ENCODE measurements at places on chromosomes 6 and 20. TPM values are rescaled to one million over a fixed set of nuclear protein-coding genes. Genes with fewer than 3 reads are reported as not detected.

DNA sequence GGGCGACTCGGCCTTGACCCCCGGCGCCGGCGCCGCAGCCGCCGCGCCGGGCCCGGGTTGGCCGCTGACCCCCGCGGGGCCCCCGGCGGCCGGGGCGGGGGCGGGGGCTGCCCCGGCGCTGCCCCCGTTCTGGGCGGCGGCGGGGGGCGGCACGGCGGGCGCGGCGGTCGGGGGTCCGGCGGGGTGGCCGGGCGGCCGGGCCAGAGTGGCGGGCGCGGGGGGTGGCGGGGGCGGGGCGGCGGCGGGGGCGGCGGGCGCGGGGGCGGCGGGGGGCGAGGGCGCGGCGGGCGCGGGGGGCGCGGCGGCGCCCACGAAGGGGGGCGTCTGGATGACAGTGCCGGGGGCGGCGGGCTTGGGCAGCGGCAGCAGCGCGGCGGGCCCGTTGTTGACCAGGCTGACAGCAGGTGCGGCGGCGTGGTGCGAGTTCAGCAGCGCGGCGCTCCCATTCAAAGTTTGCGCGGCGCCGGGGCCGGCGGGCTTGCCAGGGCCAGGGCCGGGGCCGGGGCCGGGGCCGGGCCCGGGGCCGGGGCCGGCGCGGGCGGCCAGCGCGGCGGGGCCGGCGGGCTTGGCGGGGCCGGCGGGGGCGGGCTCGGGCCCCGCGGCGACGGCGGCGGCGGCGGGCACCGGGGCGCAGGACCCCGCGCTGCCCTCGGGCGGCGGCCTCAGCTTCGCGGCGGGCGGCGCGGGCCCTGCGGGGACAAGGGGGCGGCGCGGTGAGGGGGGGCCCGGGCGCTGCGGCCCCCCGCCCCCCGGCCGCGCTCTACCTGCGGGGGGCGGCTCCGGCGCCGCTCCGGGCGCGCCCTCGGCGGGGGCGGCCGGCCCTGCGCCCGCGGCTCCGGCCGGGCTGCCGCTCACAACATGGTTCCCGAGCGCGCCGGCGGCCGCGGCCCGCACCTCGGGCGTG is 659 bp downstream of the TAF4 start:
- peak; percentile 83 for DNase-seq

Gene DEFB124
- 0.76 TPM for total RNA-seq

- no peak for DNase-seq
These were observed 130.3 kb downstream of the MMUT start for GRCh38 chr6:49332781-49333180.

GRCh38 chr6:48036316-48036715 is 74.7 kb downstream of the PTCHD4 start:
- no peak for DNase-seq

Gene FAM83C
- not detected for total RNA-seq

GRCh38 chr6:132246120-132246617 is 155.1 kb downstream of the MOXD1 start:
- DNase-seq = no peak

- no peak for DNase-seq
These were observed 7.5 kb downstream of the SF3B5 start for GRCh38 chr6:144087789-144088426.

DNA sequence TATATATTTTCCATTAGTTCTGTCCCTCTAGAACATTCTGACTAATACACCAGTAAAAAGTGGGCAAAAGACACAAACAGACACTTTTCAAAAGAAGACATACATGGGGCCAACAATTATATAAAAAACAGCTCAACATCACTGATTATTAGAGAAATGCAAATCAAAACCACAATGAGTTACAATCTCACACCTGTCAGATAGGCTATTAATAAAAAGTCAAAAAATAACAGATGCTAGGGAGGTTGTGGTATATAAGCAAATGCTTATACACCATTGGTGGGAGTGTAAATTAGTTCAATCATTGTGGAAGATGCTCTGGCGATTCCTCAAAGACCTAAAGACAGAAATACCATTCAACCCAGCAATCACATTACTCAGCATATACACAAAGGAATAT is 1707.8 kb downstream of the GRIK2 start:
- no peak for DNase-seq

Gene ZMYND8
- total RNA-seq = 28.0 TPM

- no peak for DNase-seq
These were observed 1567.8 kb upstream of the DEFB115 start for GRCh38 chr20:29689411-29690225.

GRCh38 chr6:112636650-112637262 is 289.6 kb downstream of the RFPL4B start:
- DNase-seq = no peak

DNA sequence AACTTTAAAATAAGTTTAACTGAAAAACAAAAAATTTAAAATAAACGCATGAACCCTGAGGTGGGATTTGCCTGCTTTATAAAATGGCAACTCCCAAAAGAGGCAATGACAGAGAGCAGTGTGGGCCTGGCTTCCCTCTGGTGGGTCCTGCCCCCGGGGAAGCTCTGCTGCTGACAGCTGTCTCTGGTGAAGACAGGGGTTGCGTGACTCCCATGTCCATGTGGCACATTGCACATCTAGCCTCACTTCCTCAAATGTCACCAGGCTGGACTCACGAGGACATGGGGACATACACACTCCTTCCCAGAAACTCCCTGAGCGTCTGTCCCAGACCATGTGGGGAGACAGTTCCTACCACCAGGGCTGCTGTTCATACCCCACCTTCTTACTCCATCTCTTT is 66.2 kb downstream of the ABHD12 start:
- DNase-seq = no peak

Gene MOG
- not detected for total RNA-seq

DNA sequence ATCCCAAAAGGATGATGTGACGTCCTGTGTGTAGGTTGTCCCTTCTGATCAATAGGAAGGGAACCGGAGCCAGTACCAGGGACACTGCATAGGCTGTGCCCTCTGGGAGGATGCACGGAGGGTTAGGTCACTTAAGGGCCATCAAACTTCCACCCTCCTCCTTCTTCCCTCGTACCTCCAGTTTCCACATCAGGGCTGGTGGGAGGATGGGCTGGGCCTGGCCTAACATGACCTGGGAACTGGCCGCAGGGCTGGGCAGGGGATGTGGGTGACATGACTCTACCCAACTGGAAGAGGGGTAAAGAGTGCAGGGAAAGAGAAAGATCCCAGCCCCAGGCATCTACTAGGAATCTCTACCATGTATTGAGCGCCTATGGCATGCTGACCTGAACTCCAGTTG is 46.2 kb upstream of the MDGA1 start:
- DNase-seq = no peak

Gene MOCS1
- total RNA-seq = 18.3 TPM

Gene CDC40
- total RNA-seq = 19.5 TPM

Gene NCOA6
- 25.0 TPM for total RNA-seq

Gene LRFN2
- not detected for total RNA-seq

DNA sequence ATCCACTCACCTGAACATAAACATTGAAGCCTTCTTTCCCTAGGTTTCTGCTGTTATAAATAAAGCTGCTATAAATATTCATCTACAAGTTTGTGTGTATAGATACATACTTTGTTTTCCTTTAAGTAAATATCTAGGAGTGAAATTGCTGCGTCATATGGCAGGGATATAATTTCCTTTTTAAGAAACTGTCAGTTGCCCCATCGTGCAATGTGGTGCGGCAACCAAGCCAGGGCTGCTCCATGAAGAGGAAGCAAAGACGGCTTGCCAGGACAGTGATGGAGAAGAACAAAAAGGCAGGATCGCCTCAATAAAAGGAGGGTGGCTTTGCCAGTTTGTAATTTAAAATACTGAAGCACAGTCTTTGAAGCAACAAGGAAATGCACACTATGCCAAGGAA is 36.6 kb downstream of the CITED2 start:
- no peak for DNase-seq

- DNase-seq = no peak
These were observed 10.3 kb downstream of the RIN2 start for GRCh38 chr20:19768325-19768842.

Gene CCN2
- 357 TPM for total RNA-seq

- no peak for DNase-seq
These were observed 8.6 kb downstream of the GJA1 start for GRCh38 chr6:121443971-121444541.

DNA sequence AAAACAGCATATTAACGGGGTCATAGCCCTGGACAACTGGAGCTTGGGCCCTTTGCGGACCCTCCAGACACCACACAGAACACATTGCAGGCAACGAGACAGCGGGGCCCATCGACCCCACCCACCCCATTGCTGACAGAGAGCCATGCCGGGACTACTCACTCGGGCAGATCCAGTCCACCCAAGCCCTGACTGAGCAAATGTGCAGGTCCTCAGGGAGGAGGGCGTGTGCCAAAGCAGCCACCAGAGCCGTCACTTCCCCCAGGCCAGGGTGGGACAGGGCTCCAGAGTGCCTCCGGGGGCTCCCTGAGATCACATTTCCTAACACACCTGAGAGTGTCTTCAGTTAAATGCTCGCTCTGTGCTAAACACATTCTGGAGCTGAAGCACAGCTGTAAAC is 114.9 kb downstream of the CDH4 start:
- peak; percentile 49 for DNase-seq

GRCh38 chr6:156789081-156789943 is 12.1 kb downstream of the ARID1B start:
- DNase-seq = no peak

Gene IL17A
- not detected for total RNA-seq

Gene KCNS1
- not detected for total RNA-seq

DNA sequence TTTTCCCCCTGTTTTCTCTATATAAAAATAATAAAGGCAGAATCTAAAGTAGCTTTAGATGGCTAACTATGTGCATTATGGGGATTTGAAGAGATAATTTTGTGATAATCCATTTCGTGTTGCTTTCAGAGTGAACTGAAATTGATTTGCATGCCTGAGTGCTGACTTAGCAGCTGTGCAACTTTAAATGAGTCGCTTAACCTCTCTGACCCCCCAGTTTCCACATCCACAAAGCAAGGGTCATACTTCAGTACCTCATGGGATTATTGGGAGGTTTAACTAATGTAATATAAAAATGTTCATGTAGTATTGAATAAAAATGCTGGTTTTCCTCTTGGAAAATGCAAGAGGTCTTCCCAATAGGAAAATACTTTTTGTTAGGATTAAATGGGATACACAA is 63.8 kb upstream of the FABP7 start:
- no peak for DNase-seq

Gene SRSF6
- 70.4 TPM for total RNA-seq

DNA sequence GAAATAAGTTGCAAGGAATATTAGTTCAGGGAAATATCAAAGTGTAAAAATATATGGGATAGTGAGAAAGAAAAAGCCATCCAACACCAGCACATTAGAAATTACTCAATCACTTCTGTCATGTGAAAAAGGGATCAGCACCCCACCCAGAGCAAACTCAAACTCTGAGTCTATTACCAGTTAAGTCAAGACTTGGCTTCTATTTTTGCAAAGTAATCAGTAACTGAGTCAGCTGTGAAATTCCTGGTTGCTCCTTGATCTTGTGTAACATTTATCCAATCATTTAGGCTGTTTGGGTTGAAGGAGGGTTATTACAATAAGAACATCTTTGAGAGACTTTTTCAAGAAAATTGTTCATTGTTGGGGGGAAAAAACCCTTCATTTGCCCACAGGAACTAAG is 51.2 kb downstream of the SLC22A23 start:
- no peak for DNase-seq

Gene BCAS1
- 0.86 TPM for total RNA-seq

- no peak for DNase-seq
These were observed 236.2 kb downstream of the SLC24A3 start for GRCh38 chr20:19448632-19449031.

DNA sequence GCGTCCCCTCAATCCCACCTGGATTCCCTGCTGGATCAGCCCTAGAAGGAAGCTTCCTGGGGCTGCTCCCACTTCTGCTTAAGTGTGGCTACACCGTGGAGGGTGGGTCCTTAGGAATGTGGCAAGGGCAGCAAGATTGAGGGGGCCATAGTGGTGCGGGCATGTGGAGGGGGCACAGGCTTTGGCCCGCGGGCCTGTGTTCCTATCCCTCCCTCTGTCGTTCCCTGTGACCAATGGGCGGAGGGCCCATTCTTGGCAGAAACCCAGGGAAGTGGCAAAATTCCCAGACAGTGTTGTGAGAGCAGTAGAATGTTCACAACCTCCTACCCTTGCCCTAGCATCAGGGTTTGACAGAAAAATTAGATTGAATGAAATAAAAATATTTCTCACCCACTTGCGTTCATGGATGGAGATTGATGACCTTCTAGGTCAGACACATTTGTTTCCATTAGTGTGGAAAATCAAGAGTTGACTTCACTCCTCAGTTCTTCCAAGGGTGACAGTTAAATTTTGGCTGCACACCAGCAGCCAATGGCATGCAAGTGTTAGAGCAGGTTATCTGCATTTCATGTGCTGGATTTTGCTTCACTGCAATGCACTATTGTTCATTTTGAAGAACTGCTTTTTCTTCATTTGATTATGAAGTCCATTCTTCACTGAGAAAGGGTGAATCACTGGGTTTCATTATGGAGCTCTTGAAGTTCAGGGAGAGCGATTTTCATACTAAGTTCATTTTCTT is 49.3 kb upstream of the AHI1 start:
- peak; percentile 66 for DNase-seq

DNA sequence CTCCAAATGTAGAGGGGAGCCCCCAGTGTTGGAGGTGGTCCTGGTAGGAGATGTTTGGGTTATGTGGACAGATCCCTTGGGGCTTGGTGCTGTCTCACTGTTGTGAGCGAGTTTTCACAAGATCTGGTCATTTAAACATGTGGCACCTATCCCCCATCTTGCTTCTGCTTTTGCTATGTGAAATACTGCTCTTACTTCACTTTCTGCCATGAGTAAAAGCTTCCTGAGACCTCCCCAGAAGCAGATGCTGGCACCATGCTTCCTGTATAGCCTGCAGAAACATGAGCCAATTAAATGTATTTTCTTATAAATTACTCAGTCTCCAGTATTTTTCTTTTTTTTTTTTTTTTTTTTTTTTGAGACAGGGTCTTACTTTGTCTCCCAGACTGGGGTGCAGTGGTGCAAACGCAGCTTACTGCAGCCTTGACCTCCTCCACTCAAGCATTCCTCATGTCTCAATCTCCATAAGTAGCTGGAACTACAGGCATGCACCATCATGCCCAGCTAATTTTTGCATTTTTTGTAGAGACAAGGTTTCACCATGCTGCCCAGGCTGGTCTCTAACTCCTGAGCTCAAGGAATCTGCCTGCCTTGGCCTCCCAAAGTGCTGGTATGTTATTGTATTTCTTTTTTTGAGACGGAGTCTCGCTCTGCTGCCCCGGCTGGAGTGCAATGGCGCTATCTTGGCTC is 177.1 kb downstream of the ALDH8A1 start:
- no peak for DNase-seq
